ENCODE measurements at places on chromosomes 1 and 21.

DNA sequence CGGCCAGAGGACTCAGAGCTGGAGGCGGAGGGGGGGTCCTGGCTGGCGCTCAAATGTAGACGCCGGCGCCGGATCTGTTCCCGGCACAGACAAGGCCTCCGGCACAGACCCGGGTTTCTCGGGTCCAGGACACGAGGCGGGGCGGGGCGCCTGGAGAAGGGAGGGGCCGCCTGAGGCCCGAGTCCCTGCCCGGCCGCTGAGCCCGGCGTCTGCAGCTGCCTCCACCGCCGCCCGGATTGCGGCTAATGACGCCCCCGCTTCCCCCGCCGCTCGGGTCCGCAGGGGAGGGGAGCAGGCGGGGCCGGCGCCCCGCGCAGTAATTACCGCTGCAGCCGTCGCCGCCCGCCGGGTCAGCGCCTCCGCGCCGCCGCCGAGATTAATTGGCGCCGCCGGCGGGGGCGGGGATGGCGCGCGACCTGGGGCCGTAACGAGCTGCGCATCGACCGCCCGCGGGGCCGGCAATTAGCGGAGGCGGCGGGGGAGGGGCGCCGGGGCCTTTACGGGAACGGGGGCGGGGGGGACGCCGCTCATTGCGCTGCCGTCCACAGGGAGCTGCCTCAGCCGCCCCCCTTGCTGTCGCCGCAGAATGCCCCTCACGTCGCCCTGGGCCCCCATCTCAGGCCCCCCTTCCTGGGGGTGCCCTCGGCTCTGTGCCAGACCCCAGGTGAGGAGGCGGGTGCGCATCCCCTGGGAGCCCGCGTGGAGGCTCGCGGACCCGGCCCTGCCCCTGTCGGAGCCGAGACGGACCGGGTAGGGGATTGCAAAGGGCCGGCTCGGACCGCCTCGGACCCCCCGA, 17.3 kb downstream of the NOC2L start:
- peak; percentile 93 for DNase-seq

DNA sequence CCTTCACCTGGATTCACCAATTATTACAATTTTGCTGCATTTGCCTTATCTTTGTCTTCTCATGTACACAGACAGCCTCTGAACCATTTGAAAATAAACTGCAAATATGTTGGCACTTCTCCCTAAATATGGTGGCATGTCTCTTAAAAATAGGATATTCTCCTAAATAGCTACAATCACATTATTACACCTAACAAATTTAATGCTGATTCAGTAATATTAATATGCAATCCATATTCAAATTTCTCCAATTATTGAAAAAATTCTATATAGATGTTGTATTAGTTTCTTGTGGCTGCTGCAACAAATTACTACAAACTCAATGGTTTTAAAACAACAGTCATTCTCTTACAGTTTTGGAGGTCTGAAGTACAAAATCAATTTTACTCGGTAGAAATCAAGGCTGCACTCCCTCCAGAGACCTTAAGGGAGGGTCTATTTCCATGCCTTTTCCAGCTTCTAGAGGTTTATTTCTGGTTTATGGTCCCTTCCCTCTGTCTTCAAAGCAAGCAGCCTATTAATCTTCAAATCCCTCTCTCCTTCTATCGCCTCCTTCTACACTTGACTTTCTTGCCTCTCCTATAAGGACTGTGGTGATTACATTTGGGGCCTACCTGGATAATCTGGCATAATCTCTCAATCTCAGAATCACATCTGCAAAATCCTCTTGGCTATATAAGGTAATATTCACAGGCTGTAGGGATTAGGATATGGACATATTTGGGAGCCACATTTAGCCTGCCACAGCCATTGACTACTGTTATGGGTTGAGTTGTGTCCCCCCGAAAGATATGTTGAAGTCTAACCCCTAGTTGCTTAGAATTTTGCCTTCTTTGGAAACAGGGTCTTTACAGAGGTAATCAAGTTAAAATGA, 52.5 kb upstream of the BOLA1 start:
- DNase-seq, result no peak

DNA sequence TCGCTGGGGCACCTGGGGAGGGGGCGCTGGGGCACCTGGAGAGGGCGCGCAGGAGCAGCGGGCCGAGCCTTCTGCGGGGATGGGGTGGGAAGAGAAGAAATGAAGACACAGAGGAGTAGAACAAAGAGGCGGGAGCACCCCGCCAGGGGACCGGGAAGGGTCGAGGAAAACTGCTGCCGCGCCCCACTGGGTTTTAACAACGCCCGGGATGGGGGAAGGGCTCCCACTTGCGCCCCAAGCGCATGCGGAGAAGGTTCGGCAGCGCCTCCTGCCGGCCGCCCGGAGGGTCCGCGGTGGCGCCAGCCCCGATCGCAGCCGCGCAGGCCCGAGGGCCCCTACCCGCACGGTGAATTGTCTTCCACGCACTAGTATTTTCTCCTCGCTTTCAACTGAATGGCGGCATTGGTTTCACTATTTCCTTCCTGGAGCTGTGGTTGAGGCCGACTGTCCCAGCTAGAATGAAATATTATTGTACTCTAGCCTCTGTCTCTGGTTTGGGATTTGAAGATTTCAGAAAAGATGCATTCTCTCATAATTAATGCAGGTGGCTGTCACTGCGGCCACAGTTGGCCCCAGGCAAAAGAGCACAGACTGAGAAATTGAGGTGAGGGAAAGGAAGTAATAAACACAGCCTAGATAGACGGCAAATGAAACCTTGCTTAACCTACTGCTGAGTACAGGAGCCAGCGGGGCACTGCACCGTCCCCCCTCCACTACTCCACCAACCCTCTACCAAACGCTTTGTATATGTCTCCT, 57.3 kb downstream of the MAB21L3 start:
- DNase-seq, result peak; percentile 66

DNA sequence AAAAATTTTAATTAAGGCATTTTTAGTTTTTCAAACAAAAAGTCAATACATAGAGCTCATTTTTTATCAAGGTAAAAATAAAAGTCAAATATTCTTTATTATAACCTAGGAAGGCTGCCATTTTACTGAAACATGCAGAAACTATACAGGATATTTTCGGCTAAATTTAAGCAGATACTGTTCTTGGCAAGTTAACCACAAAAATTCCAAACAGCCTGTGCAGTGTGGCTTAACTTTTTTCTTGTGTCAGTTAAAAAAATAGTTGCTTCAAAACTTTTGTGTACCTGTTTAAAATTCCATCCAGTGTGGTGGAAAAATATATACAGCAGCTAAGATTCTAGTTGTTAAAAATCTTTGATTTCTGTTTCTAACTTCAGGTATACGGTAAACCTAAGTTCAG, 135.0 kb downstream of the ATP5PO start:
- DNase-seq, result peak; percentile 64

- no peak for DNase-seq
These were observed 19.7 kb upstream of the SMIM12 start for GRCh38 chr1:34879230-34879629.

GRCh38 chr1:25135909-25136308, 96.4 kb downstream of the SYF2 start:
- no peak for DNase-seq

All from fibroblast of upper back skin (primary cell).